ENCODE measurements at places on chromosomes 1 and 21. TPM values are rescaled to one million over a fixed set of nuclear protein-coding genes. Genes with fewer than 3 reads are reported as not detected.

Gene FCGR2B
- total RNA-seq, result 21.9 TPM

Gene KRTCAP2
- total RNA-seq, result 154 TPM

Gene KCNQ4
- 0.29 TPM for total RNA-seq

Gene ANXA9
- total RNA-seq, result 0.50 TPM

Gene FCRL1
- total RNA-seq, result not detected

Gene TNFAIP8L2
- 18.3 TPM for total RNA-seq

Gene RAB13
- total RNA-seq, result 86.7 TPM

Gene SELP
- total RNA-seq, result 3.5 TPM

Gene TNFRSF18
- total RNA-seq, result 0.27 TPM

Gene CYYR1
- 63.0 TPM for total RNA-seq

Gene SYPL2
- total RNA-seq, result 9.6 TPM

Gene AADACL4
- not detected for total RNA-seq

Gene AGT
- 30.1 TPM for total RNA-seq

Gene DTL
- 0.70 TPM for total RNA-seq

Gene CLDN17
- total RNA-seq, result not detected

Gene TSTD1
- 280 TPM for total RNA-seq

Gene EDARADD
- 1.2 TPM for total RNA-seq

Gene FNDC5
- 23.6 TPM for total RNA-seq

Gene ACTL8
- not detected for total RNA-seq

Gene CXADR
- total RNA-seq, result 3.1 TPM

Gene CRNN
- not detected for total RNA-seq

Gene SERINC2
- total RNA-seq, result 28.2 TPM
